ENCODE measurements at places on chromosomes 3 and 15.

GRCh38 chr15:77266708-77267386 is 153.1 kb downstream of the PEAK1 start:
- DNase-seq: peak; percentile 11

GRCh38 chr15:82549199-82549665 is 9.0 kb upstream of the RPS17 start:
- no peak for DNase-seq

GRCh38 chr3:44031387-44032380 is 210.0 kb upstream of the TOPAZ1 start:
- no peak for DNase-seq

DNA sequence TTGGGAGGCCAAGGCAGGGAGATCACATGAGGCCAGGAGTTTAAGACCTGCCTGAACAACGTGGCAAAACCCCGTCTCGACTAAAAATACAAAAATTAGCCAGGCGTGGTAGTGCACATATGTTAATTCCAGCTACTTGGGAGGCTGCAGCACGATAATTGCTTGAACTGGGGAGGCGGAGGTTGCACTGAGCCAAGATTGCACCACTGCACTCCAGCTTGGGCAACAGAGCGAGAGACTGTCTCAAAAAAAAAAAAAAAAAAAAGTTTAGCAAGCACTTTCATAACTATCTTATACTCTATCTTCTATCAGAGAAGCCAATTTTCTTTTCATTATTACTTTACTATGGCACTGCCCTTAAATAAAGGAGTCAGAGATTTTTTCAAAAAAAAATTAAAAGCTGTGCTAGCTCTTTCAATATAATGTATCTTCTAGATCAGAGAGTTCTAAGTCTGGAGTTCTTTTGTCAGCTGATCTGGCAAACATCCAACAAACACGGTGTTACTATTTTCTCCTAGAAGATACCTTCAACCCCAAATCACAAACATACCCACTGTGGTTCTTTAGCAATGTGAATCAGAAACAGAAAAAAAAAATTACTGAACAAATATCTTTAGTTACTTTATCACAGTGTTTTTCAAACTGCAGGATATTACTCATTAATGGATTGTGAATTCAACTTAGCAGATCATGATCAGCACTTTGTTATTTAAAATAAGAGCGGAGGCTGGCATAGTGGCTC is 3.0 kb downstream of the ZNF770 start:
- DNase-seq: peak; percentile 51

GRCh38 chr3:120265989-120266388 is 19.0 kb downstream of the GPR156 start:
- no peak for DNase-seq

GRCh38 chr15:74829486-74829885 is 3.1 kb downstream of the CPLX3 start:
- peak; percentile 29 for DNase-seq

DNA sequence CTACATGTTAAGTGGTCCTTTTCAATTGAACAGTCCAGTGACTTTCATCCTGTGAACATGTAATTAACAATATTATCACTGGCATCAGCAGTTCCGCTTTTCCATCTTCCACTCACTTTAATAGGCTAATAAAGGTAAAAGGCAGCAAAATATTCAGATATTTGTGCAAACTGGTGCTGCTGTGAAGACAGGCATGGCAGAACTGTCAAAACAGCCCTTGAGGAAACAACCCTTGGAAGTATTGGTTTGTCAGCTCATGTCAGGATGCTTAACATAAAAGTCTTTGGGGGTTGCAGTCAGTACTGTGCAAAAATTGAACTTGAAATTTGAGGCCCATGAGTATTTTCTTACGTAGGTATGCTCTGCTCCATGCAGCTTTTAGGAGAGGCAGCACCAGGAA is 72.0 kb upstream of the CMTM7 start:
- DNase-seq: no peak

DNA sequence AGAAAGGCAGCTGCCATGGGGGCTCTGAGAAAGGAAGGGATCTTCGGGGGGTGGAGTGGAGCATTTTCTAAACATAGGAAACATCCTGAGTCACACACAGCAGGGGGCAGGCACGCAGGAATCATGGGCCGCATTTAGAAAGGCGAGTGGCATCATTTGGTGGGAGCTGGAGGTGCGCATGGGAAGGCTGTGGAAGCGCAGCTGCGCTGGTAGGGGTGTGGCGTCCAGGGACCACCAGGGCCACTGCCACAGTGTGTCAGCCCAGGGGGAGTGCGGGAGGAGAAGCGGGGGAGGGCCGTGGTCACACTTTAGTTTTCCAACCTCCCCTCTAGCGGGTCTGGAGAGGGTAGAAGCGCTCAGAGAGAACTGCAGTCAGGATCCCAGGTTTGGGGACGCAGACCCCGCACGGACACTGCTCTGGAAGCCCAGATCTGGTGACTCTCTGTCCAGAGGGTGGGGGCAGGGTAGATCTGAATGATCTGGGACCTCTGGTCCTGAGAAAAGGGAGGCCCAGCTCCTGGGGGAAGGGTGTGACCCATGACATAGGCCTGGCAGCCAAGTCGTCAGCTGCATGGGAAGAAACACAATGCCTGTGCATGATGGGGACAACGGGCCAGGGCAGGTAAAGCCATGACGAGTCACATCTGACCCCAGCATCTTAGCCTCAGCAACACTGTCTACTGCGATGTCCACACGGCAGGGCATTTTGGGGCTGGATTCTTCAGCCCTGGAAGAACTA is 88.0 kb upstream of the IQSEC1 start:
- DNase-seq: no peak

DNA sequence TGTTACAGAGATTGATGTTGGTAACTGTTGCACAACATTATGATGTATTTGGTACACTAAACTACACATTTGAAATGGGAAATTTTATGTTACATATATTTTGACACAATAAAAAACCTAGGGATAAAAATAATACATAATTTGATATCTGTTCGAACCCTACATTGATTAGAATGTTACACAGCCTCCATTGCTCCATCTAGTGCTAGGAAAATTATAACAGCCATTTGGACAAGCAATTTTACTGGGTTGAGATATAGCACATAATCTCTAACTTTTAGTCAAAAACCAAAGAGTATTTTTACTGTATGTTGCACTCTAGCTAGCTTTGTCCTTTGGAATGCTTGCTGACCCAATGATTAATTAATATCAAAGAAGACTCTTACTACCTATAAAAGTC is 108.1 kb downstream of the LSAMP start:
- peak; percentile 2 for DNase-seq

- DNase-seq: peak; percentile 46
These were observed 246.0 kb upstream of the CBLB start for GRCh38 chr3:106114848-106115247.

GRCh38 chr3:8443829-8444791 is 57.5 kb upstream of the LMCD1 start:
- peak; percentile 99 for DNase-seq

DNA sequence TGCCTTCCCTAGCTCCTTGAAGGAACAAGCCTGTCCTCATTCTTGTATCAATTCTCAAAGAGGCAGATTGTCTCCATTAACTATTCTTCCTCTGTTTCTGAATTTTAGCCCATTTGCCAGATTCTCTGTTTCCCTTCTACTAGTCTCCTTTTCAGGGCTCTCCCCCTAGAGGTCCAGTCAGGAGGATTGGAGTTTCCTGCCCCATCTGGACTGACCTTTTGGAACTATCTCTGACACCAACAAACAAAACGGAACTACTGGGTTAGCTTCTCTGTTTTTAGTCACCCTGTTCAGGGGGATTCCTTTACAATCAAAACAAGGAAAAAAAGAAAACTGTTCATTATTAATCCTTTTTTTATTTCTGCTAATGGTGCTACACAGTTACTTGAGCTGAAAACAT is 10.2 kb upstream of the KPNA4 start:
- no peak for DNase-seq

- DNase-seq: peak; percentile 98
These were observed 90.4 kb upstream of the PHLDB2 start for GRCh38 chr3:111768571-111769100.

DNA sequence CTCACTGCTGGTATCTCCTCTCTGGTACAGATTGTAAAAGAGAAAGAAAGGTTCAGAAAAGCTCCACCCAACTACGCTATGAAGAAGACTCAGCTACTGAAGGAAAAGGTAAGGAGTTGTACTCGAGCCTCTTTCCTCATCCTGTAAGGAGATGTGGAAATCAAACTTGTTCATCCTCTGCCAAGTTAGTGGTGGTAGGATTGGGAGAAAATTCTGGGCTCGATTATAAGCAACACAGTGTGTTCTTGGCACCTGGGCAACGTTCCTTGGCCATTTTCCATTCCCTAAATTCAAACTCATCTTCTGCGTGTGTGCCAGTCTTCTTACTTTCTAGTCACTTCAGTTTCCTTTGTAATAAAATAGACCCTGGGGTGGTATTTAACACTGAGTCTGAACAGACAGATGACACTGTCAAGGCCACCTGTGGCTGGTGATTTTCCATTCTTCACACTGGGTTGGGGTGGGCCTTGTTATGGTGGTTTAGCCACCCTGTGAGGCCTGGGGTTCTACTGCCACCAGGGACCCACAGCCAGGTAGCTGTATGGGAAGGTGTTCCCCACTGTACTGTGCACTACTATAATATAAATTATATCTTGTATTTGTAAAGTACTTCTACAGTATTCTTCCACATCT is 17.1 kb upstream of the ITPKA start:
- peak; percentile 57 for DNase-seq

Data from fibroblast of mammary gland (primary cell).